Muscle of leg (tissue), 16 donors: ENCODE measurements at places on chromosomes 16 and 17.

DNA sequence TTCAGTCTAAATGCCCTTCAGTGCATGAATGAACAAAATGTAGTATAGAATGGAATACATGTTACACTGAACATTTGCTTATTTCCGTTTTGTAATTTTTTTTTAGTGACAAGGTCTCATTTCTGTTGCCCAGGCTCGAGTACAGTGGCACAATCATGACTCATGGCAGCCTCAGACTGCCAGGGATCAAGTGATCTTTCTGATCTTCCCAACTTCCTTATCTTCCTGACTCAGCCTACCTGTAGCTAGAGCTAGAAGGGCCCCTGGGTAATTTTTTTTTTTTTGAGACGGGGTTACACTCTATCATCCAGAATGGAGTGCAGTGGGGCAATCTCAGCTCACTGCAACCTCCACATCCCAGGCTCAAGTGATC, 7.3 kb upstream of the SLX4 start:
- no peak for DNase-seq

DNA sequence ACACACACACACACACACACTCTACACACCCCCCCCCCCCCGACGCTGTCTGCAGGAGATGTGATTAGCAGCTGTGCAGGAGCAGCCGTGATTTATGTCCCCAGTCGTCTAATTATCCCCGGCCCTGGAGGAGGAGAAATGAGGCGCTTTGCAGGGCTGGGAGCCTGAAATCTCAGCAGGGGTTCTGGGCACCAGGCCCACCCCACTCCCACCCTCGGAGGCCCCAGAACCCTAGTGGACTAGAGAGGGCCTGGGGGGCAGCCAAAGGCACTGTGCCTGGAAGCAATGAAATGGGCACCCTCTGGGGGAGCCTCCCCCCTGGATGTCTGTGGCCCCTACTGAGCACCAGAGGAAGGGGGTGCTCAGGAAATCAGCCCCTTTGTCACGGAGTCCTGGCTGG, 134.2 kb upstream of the CIBAR2 start:
- DNase-seq, result no peak

DNA sequence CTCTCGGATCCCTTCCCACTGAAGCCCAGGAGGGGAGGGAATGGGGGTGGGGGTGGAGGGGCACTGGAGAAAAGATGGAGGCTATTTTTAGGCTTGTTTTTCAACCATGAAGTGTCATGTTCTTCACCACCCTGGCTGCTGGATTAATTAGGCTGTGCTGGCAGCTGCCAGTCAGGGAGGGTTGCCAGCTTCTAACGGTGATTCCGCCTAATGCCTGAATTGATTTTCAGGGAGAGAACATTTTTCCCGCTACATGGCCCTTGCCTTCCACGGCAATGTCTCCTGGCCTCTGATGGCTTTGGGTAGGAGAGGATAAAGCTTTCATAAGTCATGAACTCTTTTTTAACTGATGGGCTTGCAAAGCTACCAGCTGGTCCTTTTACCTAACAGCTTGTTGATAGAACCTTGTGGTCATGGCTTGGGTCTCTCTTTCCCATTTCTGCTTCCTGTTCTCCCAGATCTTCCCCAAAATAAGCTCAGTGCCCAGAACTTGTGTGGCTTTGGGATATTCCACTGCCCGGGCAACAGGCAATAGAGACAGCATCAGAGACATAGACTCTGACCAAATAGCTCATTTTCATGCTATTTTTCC, 167.4 kb downstream of the PITPNC1 start:
- DNase-seq, result no peak

DNA sequence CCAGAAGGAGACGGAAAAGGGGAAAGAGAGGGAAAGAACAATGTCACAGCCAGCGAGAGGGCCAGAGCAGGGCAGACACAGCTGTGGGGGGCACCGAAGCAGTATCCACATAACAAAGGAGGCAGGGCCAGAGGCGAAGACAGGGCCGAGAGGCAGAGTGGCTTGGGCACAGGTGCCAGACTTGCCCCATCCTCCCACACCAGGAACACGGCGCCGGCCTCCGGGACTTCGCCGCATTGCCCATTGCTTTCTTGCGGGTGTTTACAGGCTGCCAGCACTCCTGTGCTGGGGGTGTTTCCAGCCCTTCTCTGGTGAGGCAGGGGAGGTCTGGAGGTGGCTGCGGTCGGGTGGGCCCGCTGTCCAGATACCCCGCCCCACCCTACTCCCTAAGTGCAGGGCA, 78.0 kb downstream of the ENGASE start:
- DNase-seq, result no peak

GRCh38 chr16:85210423-85211169, 98.3 kb upstream of the CIBAR2 start:
- DNase-seq, result no peak
